ENCODE measurements at places on chromosomes 13 and 19. TPM values are rescaled to one million over a fixed set of nuclear protein-coding genes. Genes with fewer than 3 reads are reported as not detected.

Gene ZNF429
- 4.7 TPM for total RNA-seq

Gene CD209
- not detected for total RNA-seq

Gene CLEC17A
- total RNA-seq, result 0.09 TPM

Gene KLK12
- total RNA-seq, result not detected

Gene CDC42EP5
- 9.1 TPM for total RNA-seq

Gene CYP2B6
- total RNA-seq, result not detected

Gene SPATA13
- total RNA-seq, result 6.9 TPM

Gene RASIP1
- total RNA-seq, result 1.4 TPM

Gene CLEC11A
- 21.3 TPM for total RNA-seq

Gene FUT6
- total RNA-seq, result 0.16 TPM

Gene CD320
- 10.7 TPM for total RNA-seq

Gene SLC7A10
- not detected for total RNA-seq

Gene SIGLECL1
- not detected for total RNA-seq

Gene LYPD5
- 1.9 TPM for total RNA-seq

Gene SPPL2B
- 27.9 TPM for total RNA-seq

Gene AZU1
- total RNA-seq, result 0.16 TPM

Gene ZNF160
- 22.7 TPM for total RNA-seq

Gene LRFN3
- total RNA-seq, result 1.4 TPM

Gene PSG3
- total RNA-seq, result not detected

Gene MISP
- total RNA-seq, result 0.32 TPM

Gene SYDE1
- 10.1 TPM for total RNA-seq

Gene DZIP1
- total RNA-seq, result 26.4 TPM

Gene KLF1
- not detected for total RNA-seq

Gene ANKLE1
- total RNA-seq, result 0.16 TPM

Gene SGCG
- total RNA-seq, result 1.3 TPM

Gene ZNF829
- 2.1 TPM for total RNA-seq

Gene CABP5
- total RNA-seq, result not detected

Gene CNMD
- not detected for total RNA-seq

Gene CEACAM5
- not detected for total RNA-seq

Gene LRG1
- total RNA-seq, result not detected

Gene TNFSF9
- total RNA-seq, result 0.09 TPM

Gene KDELR1
- 48.9 TPM for total RNA-seq

Gene C19orf47
- 3.9 TPM for total RNA-seq

Gene C13orf46
- 0.47 TPM for total RNA-seq

Gene SLC5A5
- not detected for total RNA-seq

Gene PABPC3
- under 0.01 TPM for total RNA-seq
